ENCODE measurements at places on chromosomes 1 and 21.

DNA sequence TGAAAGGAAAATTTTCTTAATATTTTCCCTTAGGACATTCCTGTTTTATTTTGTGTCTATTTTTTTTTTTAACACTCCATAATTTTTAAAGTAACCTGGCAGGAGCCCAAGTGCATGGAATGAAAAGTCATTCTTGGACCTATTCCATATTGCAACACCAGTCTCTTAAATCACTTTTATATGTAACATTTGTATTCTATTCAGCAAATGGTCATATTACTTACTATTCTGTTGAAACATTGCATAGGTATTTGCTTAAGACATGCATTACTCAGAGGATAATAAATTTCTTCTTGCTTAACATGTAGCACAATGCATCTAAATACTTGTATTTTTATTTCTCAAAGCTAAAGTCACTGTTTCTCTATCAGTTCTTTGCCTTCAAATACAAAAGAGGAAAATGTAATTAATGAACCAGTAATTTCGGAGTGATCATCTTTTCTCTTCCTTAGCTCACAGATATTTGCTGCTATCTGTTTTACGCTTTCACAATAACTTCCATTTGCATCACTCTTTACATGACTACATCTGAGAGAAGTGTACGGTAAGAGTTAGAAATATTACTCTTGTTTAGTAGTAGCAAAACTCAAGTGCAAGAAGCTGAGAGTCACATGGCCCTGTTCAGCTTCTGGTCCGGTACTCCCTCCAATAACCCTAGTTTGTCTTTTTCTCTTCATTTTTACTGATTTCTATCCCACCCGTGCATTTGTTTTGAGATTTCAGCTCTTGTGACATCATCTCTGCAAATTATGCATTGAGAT lies 394.8 kb downstream of the USP25 start:
- no peak for DNase-seq

GRCh38 chr1:211653293-211653692 lies 22.1 kb downstream of the NEK2 start:
- DNase-seq: no peak

DNA sequence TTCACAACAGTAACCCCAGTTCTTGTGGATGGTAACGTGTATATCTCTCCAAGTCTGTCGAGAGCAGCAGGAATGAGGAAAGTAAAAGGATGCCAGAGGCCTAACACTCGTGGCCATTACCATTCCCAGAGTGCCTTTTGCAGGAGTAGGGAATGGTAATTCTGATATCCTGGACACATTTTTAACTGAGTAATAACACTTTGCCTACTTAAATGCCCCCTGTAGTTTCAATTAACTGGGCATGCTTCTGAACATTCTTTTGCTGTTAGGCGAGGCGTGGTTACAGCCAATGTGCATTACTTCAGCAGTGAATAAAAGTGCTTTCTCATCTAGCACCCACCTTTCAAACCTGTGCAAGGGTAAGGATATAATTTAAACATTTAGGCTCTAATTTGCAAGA lies 258.5 kb upstream of the ADGRL2 start:
- DNase-seq: no peak

GRCh38 chr1:44999232-44999631 lies 11.9 kb downstream of the HECTD3 start:
- DNase-seq: no peak

GRCh38 chr1:188122646-188123045 lies 1293.9 kb downstream of the PLA2G4A start:
- no peak for DNase-seq

DNA sequence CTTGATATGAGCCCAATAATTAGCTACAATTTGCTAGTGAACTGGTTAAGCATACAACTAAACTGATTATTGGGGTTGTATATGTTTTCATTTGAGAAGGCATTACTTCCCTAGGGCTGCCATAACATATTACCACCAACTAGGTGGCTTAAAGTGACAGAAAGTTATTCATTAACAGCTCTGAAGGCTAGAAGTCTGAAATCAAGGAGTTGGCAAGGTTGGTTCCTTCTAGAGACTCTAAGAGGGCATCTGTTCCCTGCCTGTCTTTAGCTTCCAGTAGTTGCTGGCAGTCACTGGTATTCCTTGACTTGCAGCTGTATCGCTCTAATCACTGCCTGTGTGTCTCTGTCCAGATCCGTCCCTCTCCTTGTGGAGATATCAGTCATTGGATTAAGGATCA lies 86.3 kb downstream of the LHX9 start:
- no peak for DNase-seq

DNA sequence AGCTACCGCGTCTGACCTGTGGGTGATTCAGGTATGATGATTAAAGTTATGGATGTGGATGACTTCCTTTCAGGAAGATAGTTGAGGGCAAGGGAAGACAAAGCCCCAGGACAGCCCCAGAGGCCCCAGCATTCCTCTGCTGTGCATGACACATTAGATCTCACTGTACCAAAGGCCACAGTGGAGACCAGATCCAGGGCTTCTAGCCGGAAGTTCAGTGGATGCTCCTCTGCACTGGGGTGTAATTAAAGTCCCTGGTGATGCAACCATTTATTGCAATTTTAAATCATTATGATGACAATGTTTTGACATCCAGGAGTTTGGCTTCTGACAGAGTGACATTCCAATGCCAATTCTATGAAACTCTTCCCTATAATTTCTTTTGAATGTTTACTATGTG lies 5.0 kb downstream of the C4BPA start:
- DNase-seq: no peak

DNA sequence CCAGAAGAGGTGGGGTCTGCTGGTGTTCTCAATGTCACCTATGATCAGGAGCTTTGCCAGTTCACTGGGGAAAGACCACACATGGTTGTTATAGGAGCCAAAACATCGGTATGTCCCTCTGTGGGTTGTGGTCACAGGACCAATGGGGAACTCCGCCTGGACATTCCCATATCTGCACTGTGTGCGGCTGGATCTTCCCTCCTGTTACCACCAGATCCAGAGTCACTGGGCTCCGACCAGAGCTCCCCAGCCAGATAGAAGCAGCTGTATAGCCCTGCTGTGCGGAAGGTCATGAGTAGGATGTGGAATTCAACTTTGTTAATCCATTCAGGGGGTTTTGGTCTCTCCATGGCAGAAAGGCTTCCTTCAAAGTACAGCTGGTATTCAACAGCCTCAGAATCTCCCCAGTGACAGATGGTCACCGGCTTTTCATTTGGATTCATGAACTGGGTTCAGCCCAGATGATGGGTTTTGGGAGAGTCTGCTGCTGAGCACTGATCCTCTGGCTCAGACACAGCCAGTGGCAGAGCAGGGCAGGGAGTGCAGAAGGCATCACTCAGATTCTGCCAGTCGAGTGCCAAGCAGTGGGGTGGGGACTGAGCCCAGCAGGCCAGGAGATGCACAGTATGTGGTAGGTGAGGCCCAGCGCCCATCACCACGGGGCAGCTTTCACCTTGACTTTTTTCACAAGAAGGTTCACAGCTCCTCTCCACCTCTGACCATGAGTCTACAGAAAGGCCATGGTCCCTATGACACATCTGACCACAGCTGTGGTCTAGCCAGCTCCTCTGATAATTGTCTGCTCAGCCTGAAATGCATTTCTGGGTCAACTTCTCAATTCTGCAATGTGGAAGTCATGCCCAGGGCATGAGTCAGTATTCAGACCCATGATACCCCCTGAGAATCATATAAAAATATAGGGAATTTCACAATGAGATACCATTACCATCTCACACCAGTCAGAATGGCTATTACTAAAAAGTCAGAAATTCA lies 2.9 kb upstream of the SHCBP1L start:
- DNase-seq: no peak

DNA sequence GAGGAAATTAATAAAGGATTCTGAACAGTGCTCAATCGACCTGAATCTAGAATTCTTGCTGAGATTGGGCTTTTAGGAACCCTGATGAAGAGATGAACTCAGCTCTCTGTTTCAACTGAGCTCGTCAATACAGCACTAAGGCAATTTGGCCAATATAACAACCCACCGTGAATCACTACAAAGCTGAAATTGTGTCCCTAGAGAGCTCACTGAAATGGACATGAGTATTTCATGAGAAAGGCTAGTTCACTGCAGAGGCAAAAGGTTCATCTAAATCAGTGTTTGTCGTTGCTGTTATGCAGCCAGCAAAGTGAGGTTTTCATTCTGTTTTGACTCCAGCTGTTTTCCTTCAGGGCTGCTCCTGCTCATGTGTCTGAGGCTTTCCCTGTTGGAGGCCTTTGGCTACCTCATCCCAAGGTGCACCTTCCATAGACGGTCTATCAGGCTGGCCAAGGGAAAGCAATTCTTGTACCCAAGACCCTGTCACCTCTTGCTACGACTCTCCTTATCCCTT lies 83.5 kb downstream of the URB2 start:
- DNase-seq: no peak

- no peak for DNase-seq
These were observed 1269.6 kb upstream of the ADGRL2 start for GRCh38 chr1:80531182-80531581.

DNA sequence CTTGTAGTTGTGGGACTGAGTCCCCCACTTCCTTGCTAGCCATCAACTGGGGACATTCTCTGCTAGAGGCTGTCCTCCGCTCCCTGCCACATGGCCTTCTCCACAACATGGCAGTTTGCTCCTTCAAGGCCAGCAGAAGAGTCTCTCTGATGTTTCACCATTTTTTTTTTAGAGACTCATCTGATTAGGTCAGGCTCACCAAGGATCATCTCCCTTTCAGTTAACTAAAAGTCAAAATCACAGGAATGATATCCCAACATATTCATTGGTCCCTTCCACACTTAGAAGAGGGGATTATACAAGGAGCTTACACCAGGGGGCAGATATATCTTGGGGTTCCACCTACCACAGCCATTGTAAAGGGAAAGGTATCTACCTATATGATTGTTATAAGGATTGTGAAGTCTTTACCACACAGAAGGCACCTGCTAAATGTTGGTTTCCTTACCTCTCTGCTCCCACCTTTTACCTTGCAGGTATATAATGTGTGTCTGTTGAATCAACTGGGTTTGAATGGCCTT lies 23.3 kb downstream of the RIMKLA start:
- no peak for DNase-seq

DNA sequence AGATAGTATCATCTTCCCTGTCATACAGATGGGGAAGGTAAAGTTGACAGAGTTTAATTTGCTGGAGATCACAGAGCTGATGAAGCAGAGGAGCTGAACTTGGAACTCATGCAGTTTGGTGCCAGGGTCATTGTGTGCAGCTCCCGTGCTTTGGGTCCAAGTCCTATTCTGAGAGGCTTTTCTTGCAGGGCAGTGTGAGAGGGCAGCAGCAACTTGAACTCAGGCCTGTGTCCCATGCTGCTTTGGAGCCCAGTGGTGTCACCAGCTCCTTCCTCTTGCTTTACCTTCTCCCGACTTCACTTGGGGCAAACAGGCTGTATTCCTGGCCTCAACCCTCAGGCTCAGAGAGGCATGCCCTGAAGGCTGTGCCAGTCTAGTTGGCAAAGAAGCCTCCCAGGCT lies 24.7 kb downstream of the INAVA start:
- DNase-seq: no peak

GRCh38 chr1:236064674-236065508 lies at the start of gene NID1:
NID1 (minus strand) TSS chr1:236065090; CDS start chr1:236065079, 11 bp downstream.
- DNase-seq: peak; percentile 70

DNA sequence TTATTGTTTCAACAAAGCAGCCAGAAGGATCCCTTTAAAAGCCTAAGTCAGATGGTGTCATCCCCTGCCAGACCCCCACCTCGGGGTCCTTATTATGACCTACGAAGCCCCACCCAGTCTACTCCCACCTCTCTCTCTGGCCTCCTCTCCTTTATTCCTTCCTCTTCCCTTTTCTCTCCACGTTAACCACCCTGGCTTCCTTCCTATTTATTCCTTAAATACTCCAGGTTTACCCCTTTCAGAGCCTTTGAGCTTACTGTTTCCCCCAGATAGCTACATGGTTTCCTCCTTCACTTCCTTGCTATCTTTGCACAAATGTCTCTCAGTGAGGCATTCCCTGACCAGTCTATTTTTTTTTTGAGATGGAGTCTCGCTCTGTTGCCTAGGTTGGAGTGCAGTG lies 12.0 kb upstream of the SLC9A1 start:
- DNase-seq: no peak

- DNase-seq: no peak
These were observed 395.2 kb upstream of the LYPLAL1 start for GRCh38 chr1:218778257-218779126.

DNA sequence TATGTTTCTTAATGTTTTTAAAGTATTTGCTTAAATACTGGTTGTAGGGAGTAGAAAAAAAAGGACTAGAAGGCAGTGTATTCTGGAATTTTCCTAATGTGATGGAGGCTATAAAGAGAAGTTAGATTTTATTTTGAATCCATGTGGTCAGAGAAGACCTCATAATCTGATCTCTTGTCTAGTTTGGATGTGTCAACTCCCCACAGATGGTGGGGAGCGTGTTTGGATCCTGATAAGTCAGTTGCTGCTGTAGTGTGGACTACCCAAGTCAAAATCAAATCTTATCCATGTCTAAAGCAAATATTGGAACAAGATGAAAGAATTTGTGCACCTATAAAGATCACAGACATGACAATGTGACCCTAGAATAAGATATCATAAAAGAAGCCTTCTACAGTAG lies 918.0 kb downstream of the LTN1 start:
- DNase-seq: no peak

DNA sequence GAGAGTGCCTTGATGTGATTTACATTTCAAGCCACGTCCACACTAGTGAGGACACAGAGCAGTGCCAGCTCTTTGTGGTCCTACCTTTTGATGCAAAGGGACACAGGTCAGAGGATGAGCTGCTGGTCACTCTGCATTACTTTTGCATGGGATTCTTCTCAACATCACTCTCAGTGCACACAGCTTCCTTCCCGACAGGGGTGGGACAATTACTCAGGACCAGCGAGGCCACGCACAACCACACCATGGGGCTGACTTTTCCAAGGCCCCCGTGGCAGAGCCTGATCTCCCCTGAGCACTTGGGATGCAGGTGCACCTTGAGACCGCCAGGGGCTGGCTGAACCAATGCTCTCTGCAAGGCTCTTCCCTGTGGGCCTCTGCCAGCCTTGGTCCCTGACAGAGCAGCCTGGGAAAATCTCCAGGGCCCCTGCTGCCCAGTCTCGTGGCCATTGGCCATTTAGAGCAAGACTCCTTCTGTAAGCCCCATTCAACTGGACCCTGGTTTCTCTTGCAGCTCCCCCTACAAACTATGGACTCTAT lies 13.2 kb upstream of the PRAMEF12 start:
- no peak for DNase-seq

GRCh38 chr1:153852170-153852569 lies 70.6 kb downstream of the GATAD2B start:
- DNase-seq: no peak

DNA sequence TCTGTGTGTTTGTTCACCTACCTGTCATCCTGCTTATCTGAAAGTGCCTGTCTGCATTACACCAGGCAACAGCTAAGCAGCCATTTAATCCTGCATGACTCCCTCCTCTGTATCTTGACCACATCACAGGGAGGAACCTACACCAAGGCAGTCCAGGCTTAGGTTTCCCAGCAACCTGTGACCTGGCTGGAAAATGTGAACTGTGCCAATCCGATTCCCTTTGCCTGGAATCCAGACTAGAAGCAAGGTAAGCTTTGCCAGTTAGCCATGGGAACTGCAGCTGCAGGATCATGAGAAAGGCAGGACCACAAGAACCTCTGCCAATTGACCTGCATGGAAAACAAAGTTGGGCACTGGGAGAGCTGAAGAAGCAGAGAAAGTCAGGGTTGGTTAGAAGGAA lies 6.3 kb upstream of the ATP1B1 start:
- no peak for DNase-seq
